Stimulated activated memory B cell treated with anti-CD40 and anti-IgM and Interleukin-4, amounts not matched to agents 10 μg/mL and 1 μg/mL and 100 μg/mL, for 72 hours (primary cell): ENCODE measurements at places on chromosomes 2 and 18.

DNA sequence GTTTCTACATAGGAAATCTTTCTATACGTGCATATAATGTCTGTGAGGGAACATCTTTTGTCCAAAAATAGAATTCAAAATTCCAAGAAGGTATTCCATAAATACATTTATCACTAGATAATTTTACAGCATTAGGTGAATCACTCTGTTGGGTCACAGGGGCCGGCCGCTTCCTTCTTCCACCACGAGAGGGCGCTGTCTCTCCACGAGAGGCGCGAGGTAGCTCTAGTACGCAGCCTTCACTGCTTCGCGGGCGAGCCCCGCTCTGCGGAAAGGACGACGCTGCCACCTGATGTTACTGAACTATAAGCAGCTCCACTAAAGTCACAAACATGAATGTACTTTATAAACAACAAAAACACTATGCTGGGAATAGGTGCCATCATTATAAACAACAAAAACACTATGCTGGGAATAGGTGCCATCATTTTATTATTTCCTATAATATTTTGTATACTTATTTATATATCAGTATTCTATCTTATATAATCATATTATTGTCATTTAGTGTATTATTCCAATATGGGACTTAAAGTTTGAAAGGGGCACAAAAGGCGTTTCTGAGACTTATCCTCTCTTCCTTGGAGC is 69.4 kb upstream of the REV1 start:
- ATAC-seq, result peak; percentile 94

DNA sequence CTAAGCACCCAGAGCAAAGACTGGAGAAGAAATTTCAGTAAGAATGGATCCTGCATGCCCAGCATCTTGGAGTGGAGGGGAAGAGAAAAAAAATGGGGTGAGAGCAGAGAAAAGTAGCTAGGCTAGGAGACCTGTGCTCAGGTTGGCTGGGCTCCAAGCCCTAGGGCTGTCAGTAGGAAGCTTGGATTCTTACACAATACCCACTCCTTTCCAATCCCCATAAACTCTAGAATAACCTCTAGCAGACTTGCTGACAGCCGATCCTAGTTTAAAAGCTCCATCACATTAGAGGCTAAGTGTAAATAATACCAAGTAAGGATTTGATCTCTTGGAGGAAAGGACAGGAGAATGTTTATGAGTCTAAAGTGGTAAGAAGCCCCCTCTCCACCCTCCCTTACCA is 46.2 kb upstream of the NABP1 start:
- ATAC-seq, result no peak

GRCh38 chr2:60311524-60311923 is 241.9 kb downstream of the BCL11A start:
- ATAC-seq, result no peak

DNA sequence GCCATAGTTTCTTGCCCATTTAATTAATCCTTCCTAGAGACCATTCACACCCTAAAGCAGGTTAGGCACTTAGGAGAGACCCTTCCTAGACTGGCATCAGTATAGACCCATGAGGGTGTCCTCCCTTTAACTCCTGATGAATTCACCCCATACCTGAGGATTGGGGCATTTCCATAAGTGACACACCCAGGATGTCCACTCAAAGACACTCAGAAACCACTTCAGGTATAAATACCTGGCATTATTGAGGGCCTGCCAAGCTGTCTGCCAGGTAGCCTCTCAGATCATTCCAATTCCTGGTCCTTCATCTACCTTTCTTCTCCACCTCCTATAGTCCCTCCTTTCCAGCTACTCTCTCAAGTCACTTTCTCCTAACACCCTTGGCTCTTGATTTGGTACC is 57.5 kb upstream of the SLC14A2 start:
- no peak for ATAC-seq

DNA sequence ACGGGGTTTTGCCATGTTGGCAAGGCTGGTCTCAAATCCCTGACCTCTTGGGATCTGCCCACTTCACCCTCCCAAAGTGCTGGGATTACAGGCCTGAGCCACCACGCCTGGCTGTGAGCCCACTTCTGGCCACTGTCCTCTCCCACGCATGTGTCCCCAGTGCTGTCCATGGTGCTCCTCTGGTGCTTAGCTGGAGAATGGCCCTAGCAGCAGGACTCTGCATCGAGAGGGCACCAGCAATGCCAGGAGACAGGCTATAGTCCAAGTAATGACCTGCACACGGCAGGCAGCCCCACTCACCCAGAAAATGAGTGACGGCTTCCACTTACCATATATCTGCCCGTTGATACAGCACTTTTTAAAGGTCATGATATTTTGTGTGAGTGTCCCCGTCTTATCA is 66.3 kb upstream of the NARS1 start:
- no peak for ATAC-seq

GRCh38 chr18:57595347-57595746 is 8.8 kb upstream of the FECH start:
- ATAC-seq, result no peak

DNA sequence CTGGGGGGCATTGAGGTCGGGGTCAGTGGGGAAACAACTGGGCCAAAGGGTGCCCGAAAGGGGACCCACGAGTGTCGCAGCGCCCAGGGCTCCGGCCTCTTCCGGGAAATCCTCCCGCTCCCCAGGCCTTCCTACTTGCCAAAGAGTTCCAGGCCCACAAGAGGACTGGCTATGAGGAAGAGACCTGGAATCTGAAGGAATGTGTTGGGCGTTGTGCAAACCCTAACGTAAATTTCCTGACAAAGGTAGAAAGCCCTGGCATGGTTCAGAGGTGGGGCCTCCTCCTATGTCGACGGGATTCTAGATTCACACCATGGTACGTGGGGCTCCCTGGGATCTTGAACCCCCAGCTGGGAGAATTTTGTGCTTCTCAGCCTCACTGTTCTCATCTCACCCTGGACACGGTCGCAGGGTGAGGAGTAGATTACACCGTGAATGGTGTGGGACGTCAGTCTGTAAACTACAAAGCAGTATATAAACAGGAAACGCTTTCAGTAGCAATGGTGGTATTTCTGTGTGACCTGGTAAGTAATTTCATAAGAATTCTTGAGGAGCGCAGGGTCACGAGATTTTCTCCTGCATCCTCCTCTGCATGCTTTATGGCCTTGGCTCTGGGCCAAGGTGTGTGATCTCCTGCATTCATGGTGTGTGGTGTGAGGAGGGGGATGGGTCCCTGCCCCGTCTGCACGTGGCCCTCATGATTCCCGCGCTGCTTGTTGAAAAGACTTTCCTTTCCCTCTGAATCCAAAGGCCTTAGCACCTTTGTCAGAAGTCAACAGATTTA is 868 bp downstream of the HSBP1L1 start:
- no peak for ATAC-seq

DNA sequence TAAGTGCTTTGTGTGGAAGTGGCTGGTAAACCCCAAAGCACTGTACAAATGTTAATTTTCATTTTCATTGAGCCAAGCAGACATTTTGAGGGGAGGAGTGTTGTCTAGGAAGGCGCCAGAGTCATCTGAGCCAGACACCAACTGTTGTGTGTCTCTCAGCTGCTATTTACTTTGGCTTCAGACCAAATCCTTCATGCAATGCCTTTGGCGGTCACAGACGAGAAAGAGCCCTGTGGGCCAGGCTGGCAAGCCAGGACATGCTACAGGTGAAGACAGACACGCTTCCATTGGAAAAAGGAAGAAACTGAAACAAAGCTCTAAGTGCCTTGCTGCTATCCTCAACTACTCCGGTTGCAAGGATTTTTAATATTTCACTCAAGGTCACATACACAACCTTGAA is 115.4 kb upstream of the CDC42EP3 start:
- ATAC-seq, result no peak

DNA sequence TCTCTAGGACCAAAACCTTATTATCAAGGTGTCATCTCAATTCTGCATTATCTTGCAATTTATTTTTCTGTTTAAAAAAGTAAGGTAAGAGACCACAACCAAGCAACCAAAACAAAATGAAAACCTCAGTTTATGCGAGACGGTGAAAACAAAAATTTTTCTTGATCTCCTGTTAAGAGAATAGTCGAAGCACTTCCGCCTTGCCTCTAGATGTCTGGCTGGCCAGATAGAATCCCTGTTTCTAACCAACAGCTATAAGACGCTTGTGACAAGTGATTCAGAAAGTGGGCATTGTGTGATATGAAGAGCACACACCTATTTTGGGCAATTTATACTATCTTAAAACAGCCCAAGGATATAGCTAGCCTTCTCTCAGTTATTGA is 51.2 kb downstream of the MGAT5 start:
- no peak for ATAC-seq
